ENCODE measurements at places on chromosomes 6 and 20.

DNA sequence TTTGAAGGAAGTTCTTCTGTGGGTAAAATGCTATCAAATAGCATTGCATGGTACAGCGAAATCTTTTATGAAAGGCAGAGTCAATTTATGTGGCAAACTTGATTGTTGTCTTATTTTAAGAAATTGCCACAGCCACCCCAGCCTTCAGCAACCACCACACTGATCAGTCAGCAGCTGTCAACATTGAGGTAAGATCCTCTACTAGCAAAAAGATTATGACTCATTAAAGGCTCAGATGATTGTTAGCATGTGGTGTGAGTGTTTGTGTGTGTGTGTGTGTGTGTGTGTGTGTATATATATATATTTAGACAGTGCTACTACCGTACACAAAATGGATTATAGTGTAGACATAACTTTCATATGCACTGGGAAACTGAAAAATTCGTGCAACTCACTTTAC lies 27.8 kb downstream of the LRRN4 start:
- DNase-seq: no peak

DNA sequence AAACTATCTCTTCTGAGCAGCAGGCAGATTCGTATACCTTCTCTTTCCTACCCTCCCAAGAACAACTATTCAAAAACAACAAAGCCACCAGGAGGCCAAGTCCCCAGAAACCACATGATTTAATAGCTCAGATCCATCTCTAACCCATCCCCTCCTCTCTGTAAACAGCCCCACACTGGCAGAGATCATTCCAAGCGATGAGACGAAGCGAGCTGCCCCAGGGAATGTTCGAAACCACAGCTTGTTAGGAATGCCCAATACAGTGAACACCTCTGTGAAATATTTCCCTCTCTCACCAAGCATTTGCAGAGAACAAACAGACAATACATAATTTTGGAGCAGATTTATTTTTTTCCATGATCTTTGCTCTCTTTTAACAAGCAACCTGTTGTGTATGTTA lies 231.8 kb downstream of the SOD2 start:
- DNase-seq: no peak

GRCh38 chr6:111973118-111973761 lies 80.7 kb upstream of the CCN6 start:
- DNase-seq: no peak

GRCh38 chr6:165774903-165775601 lies 112.0 kb upstream of the PDE10A start:
- DNase-seq: no peak

GRCh38 chr20:61640131-61640870 lies 388.2 kb downstream of the CDH4 start:
- DNase-seq: no peak

DNA sequence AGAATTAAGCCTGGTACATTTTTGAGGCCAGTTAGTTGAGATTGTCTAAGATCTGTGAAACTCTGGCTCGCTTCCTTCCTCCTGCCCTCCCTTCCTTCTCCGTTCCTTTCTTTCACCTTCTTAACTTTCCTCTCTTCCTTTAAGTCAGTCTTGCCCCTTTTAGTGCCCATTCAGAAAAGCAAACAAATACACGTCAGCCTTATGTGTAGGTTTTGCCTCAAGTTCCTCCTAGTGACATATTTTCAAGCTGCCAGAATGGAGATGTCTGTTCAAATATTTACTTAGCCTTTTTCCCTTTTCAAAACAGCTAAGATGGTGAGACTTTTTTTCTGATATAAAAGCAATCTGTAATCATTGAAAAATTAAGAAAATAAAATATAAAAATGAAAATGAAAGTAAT lies 178.4 kb downstream of the FARS2 start:
- no peak for DNase-seq

DNA sequence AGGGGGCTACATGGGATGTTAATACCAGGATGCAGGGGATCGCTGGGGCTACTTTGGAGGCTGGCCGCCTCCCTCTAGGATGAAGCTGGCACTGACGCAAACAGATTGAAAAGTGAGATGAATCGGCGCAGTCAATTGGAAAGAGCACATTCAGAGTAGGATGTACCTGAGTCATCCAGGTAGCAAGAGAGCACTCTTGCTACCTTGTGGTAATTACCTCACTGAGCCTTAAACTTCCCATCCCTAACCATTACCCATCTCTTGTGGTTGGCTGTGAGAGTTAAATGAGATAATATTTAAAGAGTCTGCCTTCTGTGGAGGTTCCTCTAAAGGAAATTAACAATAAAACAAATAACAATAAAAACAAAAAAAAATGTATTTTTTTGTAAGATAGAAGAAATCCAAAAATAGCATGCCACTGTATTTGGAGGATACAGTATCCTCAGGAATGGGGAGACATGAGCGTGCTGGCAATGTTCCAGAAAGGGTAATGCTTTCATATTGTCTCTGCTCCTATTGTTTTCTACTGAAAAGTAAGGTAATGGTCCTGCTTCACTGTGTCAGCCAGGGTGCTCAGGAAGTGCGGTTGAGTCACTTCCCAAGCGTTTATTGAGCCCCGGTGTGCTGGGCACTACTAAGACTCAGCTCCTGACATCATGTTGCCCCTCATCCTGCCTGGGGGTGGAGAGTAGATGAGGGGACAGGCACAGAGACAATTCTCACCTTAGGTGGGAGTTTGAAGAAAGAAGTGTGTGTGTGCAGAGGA lies 301.1 kb downstream of the EYA4 start:
- no peak for DNase-seq

- no peak for DNase-seq
Observed at GRCh38 chr20:45974896-45975565, 3.0 kb upstream of the ZNF335 start.

GRCh38 chr20:58755766-58756449 lies 63.3 kb downstream of the NPEPL1 start:
- DNase-seq: no peak

DNA sequence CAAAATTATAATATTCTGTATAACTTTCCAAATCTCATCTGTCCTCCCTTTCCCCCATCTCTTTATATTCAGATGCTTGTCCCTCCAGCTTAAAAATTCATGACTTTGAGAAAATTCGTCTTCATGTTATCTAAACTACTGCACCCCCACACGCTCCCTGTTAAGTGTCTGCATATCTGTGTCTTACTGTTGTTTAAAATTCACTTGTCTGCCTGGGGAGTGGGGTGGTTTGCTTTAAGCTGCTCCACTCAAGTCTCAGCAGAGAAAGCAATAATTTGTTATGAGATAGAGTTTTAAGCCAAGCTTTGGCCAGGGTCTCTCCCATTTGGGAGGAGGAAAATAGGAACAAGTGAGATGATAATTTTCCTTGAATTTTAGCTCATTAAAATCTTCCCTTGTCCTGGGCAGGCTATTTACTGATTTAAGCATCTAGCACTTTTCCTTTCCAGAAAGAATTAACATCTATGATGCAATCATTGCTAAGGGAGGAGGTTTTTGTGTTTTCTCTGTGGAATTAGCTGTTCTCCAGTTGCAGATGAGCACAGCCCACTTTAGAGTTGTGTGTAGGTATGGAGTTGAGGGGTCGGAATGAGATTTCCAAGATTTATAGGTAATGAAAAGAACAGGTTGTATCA lies 36.8 kb downstream of the MTHFD1L start:
- DNase-seq: no peak

DNA sequence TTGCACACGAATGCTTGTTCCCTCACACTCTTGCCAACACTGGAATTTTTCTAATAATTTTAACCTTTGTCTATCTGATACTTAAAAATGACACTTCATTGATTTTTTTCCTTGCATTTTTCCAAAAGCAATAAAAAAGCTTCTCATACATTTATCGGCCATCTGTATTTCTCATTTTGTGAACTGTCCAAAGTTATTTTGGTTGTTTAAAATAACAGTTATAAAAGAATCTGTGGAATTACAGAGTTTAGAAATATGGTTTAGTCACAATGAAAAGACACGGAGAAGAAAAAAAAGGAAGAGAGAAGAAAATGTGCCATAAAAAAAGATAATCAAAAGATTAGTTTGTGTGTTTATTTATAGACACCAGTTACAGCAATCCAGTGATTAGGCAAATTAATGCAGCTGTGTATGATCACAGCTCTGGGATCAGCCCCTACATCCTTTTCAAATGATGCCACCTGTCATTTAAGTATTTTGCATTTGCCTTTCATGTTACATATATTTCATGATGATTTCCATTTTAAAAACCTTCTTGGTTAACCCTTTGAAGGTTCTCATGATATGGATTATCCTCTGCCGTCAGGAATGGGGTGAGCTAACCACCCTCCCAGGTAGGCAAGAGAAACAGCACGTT lies 171.7 kb downstream of the BACH2 start:
- no peak for DNase-seq

DNA sequence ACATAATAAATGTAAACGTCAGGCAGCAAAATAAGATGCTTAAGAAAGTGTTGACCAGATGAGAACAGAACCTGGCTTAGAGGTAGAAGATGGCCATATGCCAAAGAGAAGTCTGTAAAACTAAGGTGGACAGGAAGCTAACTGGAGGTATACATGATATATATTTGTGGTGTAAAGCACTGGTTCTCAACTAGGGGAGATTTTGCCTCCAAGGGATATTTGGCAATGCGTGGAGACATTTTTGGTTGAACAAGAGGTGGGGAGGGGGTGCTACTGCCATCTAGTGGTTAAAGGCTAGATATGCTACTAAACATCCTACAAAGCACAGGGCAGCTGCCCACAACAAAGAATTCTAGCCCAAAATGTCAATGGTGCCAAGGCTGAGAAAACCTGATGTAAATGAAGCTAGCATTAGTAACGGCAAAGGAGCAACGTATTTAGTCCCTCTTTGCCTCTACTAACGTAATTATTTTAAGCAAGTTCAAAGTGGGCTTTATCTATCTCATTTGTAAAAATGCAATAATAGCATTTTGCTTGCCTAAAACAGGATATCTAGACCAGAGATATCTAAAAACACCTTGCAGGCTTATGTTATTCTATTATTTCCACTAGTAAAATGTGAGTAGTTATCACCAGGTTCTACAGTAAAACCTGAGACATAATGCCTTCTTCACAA lies 182.6 kb downstream of the RNGTT start:
- DNase-seq: peak; percentile 17

DNA sequence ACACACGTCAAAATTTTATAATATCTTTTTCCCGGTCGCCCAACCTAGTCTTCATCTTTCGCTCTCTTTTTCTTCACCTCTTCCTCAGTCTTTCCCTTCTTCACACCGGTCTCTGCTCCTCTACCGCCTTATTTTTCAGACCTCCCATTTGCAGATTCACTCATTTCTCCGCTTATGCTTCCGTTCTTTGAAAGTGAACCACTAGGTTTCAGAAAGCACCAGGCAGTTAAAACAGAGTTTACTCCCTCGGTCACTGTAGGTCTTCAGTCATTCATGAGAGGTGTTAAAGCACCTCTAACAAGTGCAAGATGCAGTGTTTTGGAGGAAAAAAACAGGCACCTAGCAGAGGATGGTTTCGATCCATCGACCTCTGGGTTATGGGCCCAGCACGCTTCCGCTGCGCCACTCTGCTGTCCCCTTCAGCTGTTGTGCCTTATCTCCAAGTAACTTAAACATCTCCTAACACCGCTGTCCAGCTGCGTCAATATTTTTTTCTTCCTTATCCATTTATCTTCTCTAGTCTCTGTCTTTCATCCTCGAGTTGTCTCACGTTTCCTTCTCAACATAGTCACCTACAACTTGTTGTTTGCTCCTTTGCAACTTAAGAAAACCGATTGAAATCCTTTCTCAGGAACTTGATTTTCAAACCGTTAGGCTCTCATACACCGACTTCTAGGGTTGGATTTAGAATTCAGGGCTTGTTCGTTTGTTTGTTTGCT lies 119.7 kb upstream of the ZNF184 start:
- no peak for DNase-seq

DNA sequence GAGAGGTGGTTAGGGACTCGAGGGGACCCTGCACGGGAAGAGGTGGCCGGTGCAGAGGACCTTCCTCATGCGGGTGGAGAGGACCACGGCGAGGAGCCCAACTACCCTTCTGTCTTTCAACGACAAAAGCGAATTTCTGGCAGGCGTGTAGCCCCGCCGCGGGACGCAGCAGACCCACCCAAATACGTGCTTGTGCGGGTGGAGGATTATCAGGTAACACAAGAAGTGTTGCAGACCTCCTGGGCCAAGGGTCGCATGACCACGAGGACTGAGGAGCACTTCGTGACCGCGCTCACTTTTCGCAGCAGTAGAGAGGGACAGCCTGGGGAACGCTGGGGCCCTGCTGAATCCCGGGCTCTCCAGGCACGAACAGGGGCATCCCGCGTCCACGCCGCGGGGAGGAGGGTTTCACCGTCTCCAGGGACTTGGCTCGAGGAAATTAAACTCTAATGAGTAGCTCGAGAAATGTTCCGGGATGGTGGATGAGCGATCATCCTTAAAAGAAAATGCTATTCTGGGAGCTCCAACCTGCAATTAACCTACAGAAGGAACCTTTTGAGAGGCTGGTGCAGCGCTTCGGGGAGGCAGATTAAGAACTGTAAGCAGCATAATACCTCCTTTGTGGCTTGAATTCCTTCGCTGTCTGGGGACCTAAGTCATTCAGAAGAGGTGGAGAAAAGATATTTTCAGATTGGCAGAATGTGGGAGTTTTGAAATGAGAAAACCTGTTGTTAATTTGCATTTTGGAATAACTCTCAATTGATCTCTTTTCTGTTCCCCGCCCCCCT lies 804 bp downstream of the C6orf141 start:
- DNase-seq: no peak

DNA sequence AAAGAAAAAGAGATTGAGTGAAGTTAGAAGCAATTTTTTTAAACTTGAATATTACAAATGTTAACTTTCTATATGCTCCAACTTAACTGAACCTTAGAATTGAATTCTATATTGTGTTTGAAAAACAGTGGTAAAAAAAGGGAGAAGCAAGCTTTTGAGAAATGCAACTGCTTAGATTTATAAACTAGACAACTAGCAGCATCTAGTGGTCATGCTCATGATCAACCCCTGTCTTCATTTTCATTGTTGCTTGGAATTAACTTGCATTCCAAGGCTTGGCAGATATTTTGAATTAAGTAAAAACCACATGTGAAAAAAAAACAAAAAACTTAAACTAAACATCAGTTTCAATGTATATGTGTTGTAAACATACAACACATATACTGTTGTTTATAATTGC lies 113.1 kb downstream of the C6orf58 start:
- no peak for DNase-seq

GRCh38 chr6:72321788-72322187 lies 300.1 kb upstream of the KCNQ5 start:
- DNase-seq: no peak

DNA sequence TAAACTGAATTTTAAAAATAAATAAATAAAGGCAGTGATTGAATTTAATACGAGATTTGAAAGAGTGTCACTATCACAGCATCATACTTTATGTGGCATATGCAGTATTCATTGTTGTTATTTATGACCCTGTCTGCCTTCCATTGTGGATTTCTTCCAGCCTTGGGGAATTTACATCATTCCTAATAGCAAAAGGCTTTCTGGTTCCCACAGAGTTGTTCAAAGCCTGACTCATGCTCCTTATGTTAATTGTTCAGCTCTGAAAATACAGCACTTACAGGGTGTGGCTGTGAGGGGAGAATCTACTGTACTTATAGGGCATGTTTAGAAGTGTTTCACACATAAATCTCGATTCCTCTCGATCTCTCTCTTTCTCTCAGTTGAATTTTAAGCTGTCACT lies 54.4 kb downstream of the JAG1 start:
- DNase-seq: no peak
